ENCODE measurements at places on chromosomes 12 and 14.
A peak's percentile ranks its signal among the peaks of the same experiment; 100 is the strongest.

- no peak for DNase-seq
These were observed 48.4 kb downstream of the BICD1 start for GRCh38 chr12:32155041-32155440.

- no peak for DNase-seq
These were observed 437.0 kb downstream of the FSCB start for GRCh38 chr14:44070046-44070445.

DNA sequence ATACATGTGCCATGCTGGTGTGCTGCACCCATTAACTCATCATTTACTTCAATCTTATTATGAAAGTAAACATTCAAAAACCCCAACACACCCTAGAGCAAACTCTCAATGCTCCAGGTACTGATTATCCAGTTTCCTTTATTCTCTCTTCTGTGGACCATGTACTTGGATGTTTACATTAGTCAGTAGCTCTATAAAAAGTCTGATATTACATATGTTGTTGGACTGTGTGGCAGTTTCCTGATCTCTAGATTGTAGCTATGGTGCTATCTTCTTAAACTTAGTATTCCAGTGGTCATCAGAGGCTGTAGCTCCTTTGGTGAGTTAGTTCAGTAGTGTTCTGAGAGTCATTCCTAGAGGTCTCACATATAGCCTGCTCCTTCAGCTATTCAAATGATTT is 25.1 kb upstream of the ITGA5 start:
- DNase-seq, result no peak

DNA sequence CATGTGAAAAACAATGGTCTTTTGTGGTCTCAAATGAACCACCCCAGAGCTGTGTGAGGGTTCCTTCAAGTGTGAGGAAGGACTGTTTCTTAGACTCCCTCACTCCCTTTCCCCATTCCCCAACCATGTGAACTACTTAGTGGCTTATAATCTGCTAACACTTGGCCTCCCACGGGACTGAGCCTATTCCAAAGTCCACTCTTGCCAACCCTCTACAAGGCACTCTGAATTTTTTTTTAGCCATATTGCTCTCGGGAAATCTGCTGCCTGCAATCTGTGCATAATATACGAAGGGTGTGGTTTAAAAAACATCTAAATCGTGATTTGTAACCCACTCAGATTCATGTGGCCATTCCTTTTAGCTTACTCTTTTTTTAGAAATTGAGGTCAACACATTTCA is 2.6 kb downstream of the SVOP start:
- DNase-seq, result no peak

- DNase-seq, result no peak
These were observed 18.3 kb upstream of the SERPINA4 start for GRCh38 chr14:94542811-94543440.

DNA sequence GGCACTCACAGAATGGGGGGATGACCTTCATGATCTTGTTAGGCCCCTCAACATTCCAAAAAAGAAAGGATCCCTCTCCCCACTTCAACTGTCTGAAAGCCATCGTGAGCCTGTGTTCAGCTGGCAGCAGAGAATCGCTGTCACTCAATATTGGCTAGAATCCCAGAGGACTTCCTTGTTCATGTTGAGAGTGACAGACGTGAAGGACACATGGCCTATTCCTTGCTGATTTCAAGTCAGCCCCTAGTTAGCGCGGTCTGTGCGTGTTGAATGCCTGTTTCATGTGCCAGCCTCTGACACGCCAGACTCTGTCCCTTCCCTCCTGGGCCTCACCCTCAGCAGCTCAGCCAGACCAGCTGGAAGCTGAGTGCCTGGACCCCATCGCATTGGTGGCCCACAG is 43.1 kb downstream of the DNAH10 start:
- DNase-seq, result no peak

DNA sequence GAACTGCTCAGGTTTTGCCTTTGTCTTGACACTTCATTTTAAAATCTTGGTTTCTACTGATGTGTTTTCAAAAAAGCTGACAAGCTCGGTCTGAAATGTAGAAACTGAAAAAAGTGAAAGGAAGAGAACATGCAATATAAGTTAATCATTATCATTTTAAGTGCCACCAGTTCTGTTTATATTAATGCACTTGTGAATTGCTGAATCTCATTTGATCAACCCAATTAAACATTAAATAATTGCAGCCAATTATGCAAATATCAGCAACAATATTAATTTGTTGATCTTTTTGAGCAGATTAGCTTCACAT is 133.8 kb downstream of the BCAT1 start:
- no peak for DNase-seq

- DNase-seq, result no peak
These were observed 6.9 kb downstream of the GPRC5A start for GRCh38 chr12:12898136-12898717.

- no peak for DNase-seq
These were observed 479.8 kb upstream of the FLRT2 start for GRCh38 chr14:85050180-85050579.

- no peak for DNase-seq
These were observed 217.3 kb downstream of the RBM19 start for GRCh38 chr12:113748707-113749432.

DNA sequence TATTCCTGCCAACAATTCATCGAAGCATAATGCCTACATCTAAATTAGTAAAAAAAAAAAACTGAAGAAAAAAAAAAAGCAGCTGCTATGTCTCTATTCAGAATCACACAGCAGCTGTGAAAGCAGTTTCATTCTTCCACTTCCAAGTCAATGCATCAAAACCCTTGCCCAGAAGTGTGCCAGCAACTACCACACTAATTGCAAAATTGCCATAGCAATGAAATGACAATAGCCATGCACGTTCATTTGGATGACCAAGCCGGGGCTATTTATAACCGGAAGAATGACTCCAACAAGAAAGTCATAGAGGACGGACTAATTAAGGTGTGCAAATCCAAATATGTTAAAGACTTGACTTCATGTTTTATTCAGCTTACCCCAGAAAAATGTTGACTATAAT is 42.5 kb downstream of the SLC2A13 start:
- DNase-seq, result no peak

DNA sequence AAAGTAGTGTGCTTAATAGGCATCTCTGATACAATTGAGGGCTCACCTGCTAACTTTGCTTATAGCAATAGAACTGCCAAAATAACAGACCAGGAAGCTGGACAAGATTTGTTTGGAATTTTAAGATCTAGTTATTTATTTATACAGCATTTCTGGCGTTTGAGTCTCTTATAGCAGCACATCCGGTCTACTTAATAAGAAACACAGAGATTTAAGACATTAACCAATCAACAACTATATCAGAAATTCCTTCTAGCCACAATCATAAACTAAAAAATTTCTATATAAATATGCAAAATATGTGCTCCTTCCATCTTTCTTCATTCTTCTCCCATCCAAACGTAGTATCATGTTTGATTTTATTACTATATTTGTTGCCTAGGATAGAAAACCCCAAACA is 2.6 kb downstream of the RTN1 start:
- no peak for DNase-seq

DNA sequence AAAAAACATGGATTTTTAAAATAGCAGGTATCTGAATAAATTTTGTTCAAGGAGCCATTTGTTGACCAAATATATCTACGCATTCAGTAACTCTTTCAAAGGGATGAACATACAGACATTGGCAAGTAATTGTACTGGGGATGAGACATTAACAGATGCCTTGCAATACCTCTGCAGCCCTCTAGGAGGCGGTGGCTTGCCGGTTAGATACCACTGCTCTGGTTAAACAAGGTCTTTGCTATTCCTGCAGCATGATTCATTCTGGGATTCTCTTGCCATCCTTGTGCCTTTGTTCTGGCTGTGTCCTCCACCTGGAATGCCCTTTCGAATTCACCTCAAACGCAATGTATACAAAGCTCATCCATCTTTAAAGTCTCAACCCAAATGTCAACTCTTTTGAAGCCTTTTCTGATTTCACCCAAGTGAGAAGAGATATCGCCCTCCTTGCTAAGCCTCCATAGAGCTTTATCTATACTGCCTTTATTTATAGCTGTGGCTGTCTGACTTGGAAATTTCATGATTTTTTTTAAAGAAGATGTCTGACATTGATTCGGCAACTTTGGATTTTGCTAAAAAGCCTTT is 131.0 kb upstream of the SRRM4 start:
- no peak for DNase-seq

GRCh38 chr14:68774771-68775613 is 17.9 kb downstream of the ZFP36L1 start:
- DNase-seq, result no peak

DNA sequence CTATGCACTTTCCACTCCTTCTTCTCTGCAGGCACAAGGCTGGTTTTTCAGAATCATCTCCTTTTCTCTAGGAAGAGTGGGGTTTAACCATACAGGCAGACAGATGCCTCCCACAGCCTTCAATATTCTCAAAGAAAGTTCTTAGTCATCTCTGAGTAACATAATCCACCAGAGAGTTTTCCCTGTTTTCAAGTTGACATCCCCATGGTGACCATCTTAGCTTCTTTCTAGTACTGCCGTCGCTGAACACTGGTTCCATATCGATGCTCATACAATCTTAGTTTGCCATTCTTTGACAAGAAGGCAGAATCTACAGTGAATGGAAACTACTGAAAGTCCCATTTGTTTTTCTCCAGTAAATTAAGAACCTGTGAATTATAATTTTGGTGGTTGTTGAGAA is 28.6 kb downstream of the TPH2 start:
- no peak for DNase-seq

DNA sequence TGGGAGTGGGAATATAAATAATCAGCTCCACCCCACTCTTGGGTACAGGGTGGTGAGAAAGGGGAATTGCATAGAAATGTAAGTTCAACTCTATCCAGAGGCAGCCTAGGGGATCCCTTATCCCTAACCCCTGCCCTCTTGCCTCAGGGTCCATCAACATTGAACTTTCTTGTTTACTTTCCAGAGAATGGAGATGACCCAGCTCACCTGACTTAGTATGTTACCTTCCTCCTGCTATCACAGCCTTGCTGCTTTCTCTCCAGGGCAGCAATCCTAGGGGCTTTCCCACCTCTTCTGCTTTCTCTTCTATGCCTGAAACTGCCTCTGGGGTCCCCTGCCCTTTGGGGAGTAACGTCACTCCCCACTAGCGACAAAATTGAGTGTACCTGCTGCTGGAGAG is 2.7 kb downstream of the LRP1 start:
- no peak for DNase-seq

GRCh38 chr12:106739815-106740530 is 34.5 kb upstream of the RIC8B start:
- no peak for DNase-seq

DNA sequence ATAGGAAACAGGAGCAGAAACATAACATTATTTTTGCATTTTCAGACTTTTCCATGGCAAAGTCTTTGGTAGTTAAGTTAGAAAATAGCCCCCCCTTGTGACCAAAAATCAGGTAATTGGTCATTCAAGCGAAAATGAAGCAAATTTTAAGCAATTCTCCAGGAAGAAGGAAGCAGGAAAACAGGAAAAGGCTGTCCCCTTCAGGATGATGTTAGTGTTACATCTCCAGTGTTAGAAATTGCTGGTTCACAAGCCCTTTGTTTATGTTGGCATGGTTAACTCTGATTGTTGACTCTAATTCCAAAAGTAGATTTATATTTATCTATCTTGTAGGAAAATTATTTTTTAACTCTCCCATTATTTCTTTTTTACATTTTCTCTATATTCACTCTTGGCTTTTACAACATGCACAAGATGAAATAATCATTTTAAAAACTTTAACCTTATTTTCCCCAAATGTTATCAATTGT is 18.8 kb upstream of the GAS2L3 start:
- DNase-seq, result no peak

DNA sequence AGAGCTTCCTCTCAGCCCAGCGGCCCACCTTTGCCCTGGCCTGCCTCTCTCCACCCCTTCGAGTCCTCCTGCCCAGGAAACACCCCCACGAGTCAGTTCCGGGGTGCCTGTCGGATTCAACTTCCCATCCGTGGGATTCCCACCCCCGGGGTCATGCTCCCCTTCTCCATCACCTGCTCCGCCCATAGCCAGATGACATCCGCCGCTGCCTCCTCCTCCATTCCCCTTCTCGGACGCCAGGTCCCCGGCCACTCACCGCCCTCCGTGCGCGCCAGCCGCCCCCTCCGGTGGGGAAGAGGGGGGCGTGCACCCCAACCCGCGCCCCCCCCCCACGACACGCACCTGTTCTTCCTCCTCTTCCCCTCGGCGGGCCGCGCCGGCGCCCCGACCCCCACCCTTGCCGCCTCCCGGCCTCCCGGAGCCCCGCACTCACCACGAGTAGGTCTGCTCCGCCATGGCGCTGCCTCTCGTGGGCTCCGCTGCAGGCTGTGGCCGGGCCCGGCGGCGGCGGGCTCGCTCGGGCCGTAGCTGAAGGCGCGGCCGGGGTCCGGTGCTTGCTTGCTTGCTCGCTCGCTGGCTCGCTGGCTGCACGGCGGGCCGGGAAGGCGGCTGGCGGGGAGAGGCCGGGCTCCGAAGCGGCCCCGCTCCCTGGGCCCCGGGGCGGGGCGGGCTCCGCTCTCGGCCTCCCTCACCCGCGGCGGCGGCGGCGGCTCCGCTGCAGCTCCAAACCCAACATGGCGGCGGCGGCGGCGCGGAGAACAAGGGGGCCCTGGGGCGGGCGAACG is 554 bp downstream of the SPPL3 start:
- DNase-seq, result peak; percentile 35

- DNase-seq, result no peak
These were observed 44.9 kb downstream of the DDX11 start for GRCh38 chr12:31118347-31119191.

GRCh38 chr14:68211421-68211820 is 391.8 kb downstream of the RAD51B start:
- no peak for DNase-seq

DNA sequence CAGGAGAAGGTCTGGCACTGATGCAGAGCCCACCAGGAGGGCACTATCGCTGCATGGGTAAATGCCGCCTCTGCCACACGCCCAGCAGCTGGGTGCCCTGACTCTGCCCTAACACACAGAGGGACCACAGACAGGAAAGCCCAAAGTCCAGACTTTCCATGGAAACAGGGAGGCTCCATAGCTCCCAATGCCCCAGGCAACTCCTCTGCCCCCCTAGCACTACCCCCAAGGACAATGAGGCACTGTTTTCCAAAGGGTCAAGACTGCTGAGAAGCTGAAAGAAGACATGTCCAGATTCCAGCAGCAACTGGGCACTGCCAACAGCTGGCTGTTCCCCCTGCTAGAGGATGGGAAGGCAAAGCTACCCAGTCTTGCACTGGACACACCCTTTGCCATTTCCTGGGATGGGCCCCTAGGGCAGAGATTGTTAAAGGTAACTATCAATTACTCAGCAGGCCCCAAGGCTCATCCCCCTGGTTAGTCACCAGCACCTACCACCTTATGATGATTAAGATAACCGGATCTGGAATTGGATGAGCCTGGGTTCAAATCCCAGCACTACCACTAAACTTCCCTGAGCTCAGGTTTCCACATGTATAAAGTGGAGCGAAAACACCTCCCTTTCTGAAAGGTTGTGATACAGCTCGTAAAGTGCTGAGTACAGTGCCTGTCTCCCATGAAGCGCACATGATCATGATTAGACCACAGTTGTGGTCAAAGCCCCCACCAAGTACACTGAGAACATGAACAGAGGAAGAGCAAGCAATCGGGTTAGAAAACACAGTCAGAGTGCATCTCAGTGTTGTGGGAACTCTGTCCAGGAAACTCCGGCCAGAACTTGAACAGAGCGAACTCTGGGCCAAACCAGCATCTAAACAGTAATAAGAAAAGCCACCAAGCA is 3.3 kb downstream of the PXN start:
- DNase-seq, result no peak

All from activated CD4-positive, alpha-beta T cell treated with anti-CD3 and anti-CD28 coated beads for 1 hour (primary cell).